ENCODE measurements at places on chromosomes 1 and 21.

DNA sequence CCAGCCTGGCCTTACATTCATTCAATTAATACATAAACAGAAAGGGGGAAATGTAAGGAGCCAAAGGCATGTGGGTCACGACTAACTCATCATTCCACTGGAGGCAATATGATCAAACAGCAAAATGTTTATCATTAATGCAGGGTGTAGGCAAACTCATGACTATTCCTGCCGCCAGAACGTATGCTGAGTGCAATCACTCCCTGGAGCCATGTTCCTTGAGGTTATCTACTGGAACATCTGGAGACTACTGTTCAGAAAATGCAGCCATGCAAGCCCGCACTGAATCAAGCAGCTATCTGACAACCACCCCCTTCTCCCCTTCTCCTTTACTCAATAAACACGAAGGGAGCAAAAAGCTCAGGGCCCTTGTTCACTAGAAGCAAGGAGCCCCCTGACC is 267.6 kb downstream of the COL11A1 start:
- no peak for DNase-seq

DNA sequence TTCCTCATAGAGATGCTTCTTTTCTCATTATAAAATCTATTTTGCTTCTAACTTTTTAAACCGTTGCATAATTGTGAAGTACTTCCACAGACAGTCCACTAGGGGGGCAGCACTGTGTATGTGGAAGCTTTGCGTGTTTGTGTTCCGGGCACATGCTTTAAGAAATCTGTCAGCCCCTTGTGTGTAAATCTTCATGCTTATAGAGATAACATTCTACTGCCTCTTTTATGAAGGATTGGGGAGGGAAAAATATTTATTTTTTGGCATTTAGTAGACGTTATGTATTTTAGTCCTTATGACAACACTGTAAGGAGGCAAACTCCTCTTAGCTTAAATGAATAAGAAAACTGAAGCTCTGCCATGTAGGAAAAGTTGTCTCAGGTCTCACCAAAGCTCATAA is 157.3 kb upstream of the PTGFR start:
- DNase-seq, result peak; percentile 36

- peak; percentile 25 for DNase-seq
These were observed 83.9 kb downstream of the FASLG start for GRCh38 chr1:172742599-172743500.

DNA sequence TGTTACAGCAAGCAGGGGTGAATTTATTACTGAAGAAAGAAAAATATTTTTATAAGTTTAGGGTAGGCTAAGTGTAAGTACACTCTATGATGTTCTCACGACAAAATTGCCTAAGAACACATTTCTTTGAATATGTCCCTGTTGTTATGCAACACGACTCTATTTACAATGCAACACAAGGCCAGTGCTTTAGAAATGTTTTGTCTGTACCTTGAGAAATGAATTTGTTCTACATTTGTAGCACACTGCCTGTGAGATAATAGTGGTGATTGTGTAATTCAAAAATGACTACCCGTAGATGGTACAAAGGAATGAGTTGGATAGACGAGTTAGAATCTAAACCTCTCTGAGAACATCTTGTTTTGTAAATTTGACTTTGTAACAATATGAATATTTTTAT is 63.7 kb upstream of the IGSF5 start:
- no peak for DNase-seq

DNA sequence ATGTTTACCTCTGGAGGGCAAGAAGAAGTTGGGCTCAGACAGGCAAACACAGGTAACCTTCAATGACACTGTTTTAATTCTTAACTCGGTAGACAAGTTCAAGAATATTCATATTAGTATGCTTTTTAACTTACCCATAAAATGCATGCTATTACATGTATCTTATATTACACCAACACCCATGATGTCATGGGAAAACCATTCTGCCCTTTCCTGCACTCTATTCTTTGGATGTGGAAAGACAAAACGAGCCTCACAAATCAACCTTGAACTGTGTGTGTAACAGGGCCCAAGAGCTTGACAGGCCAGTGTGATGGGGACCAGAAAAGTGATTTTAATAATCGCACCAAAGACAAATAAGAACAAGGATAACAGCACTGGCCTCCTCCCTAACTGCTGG is 22.6 kb upstream of the RAP1GAP start:
- no peak for DNase-seq

GRCh38 chr1:213443415-213443814 is 392.4 kb downstream of the RPS6KC1 start:
- DNase-seq, result no peak

DNA sequence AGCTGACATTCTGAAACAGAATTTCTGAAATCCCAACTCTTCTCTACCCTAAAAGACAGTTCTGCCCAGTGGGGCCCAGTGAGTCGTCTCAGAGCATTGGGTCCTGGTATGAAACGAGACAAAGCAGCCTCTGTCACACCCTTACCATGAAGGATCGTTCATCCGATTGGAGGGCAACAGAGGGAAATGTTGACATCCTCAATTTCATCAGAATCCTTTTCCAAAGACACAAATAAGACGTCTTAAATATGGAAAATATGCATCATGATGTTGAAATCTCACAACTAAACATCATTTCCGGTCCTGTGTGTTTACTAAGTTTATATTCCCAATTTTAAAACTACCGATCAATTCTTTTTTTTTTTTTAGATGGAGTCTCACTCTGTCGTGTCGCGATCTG is 112.1 kb upstream of the SLC45A1 start:
- no peak for DNase-seq

- DNase-seq, result no peak
These were observed 688.9 kb upstream of the ADGRL2 start for GRCh38 chr1:81111818-81112217.

- DNase-seq, result no peak
These were observed at the start of gene SGIP1 for GRCh38 chr1:66533804-66534740. TSS of gene SGIP1 (plus strand) at chr1:66534153. CDS start at chr1:66534359, 206 bp downstream.

DNA sequence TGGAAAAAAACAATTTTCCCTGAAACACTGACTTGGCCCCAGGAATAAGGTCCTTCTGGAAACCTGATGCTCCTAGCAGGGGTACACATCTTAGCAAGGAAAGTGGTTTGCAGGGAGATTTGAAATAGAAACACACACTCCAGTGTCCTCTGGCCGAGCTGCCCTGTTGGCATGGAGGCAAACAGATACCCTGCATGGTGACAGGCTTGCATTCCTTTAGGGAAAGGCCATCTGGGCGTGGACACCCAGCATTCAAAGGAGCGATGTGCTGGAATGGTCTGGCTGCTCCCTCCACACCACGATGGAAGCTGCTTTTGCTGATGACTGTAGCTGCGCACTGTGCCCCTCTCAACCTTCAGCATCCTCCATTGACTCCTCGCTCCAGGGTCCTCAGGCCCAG is 41.5 kb upstream of the BCAR3 start:
- peak; percentile 72 for DNase-seq

DNA sequence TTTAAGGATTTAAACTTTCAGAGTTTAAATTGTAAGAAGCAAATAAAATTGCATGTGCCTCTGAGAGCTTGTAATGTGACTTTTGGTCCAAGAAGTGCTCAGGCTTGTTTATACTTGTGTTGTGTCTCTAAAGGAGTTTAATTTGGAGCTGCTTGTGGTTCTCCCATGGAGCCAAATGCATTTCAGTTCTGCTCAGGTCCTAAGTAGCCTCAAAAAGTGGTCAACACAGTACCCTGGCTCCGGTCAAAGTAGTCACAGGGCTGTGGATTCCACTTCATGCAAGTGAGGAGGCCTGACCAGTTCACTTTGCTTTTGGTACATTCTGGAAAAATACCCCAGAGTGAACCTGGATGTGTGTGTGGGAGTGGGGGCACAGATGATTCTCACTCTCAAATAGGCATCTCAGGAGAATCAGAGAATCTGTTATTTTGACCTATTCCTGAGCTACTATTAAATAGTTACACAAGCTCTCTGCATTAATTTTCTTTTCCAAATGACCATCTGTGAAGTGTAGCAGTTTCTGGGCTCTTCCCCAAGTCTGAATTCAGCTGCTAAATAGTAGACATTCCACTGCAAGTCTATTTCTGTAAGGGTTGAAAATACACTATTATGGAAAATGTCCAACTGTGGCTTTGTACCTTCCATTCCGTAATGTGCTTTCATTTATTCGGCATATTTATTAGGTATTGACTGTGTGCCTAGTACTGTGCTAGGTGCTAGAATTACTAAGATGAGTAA is 31.7 kb upstream of the AGO1 start:
- no peak for DNase-seq

GRCh38 chr1:48738356-48738755 is 38.3 kb downstream of the BEND5 start:
- DNase-seq, result no peak

DNA sequence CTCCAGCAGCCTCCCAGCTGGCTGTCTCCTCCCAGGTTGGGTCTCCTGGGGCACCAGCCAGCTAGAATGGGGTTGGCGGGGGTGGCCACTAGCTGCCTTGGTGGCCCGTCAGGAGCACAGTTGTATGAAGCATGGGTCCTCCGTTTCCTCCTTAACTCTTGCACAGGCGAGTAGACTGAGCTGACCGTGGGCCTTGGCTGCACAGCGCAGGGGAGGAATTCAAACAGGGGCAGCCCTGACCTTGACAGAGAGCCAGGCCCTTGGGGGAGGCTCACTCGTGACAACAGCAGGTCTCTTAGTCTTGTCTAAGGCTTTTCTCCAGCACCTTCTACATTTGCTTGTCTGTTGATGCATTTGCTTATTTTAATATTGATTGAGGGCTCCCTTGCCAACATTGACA is 114.1 kb downstream of the PRDM2 start:
- no peak for DNase-seq

DNA sequence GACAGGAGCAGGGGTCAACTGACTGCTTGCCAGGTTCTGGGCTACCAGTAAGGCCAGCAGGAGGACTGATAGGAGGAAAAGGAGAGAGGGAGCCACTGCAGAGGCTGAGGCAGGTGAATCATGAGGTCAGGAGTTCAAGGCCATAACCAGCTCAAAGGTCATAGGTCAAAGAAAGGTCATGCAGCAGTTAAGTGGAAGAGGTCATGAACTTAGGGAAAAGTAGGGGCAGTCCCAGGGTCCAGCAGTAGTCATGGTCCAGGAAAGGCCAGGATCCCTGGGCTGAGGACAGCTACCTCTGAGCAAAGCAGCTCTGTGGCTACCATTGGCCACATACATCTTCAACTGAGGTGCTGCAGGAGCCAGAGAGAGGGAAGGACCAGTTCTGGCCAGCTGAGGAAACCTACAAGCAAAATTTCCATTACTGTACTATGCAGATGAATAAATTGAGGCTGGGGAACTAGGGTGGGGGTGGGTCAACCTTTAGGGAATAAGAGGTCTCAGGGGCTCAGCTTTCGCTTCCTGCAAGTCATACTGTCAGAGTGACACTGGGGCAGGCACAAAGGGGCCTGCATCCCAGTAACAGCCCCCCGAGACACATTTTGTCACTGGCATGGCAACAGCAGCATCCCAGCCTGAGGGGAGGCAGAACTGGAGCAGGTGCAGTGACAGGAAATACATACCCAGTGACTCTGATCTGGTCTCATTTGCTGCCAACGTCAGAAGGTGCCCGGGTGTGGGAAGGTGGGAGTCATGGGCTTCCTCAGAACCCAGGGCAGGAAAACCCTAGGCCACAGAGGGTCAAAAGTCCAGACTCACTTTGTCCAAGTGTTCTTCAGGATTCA is 5.2 kb upstream of the INPP5B start:
- DNase-seq, result no peak

- no peak for DNase-seq
These were observed at the start of gene IL23R for GRCh38 chr1:67166196-67166595. TSS of gene IL23R (plus strand) at chr1:67166454. CDS start at chr1:67168121, 1,667 bp downstream.

GRCh38 chr1:97738270-97738669 is 182.6 kb downstream of the DPYD start:
- no peak for DNase-seq

GRCh38 chr21:17461014-17461413 is 51.8 kb upstream of the CXADR start:
- DNase-seq, result peak; percentile 36

- no peak for DNase-seq
These were observed 48.5 kb downstream of the PDE9A start for GRCh38 chr21:42701706-42702456.

DNA sequence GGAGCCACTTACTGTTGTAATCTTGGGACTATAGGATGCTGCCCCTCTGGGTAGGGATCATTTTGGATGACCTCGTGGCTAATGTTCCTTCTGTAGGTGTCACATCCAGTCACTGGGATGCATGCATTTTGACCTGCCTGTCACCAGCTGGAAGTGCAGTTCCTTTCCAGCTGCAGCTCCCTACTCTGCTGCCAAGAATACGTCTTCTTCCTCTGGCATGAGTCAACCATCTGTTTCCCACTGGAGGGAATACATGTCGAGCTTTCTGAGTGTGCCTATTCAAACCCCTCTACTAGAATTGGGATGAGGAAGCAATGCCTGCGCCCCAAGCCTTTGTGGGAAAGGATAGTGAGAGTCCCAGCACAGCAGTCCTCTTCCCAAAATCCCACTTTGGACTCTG is 415.5 kb upstream of the ADAMTS5 start:
- no peak for DNase-seq

DNA sequence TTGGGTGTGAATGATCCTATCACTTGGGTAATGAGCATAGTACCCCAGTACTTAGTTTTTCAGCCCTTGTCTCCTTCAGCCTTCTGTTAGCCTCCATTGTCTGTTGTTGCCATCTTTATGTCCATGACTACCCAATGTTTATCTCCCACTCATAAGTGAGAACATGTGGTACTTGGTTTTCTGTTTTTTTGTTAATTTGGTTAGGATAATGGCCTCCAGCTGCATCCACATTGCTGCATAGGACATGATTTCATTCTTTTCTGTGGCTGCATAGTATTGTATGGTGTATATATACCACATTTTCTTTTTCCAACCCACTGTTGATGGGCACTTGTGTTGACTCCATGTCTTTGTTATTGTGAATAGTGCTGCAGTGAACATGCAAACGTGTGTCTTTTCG is 39.6 kb upstream of the GPR52 start:
- no peak for DNase-seq

DNA sequence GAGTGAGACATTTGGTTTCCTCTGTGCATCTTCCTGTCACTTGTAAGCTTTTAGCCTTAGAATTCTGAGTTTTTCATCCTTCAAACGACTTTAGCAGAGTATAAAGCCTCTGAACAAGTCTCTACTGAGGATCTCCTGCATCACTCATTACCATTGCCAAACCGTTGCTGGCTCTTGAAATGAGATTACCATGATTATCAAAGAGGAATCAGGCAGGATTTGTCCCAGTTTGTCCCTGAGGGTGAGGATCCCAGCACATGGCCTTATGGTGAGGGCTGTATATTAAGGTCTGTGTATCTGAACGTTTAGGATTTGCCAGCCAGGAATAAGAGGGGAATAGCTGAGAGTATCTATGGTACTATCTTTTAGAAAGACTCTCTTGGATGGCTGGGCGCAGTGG is 169.5 kb upstream of the L1TD1 start:
- no peak for DNase-seq

- peak; percentile 98 for DNase-seq
These were observed 10.8 kb upstream of the TIAM1 start for GRCh38 chr21:31354604-31355443.

DNA sequence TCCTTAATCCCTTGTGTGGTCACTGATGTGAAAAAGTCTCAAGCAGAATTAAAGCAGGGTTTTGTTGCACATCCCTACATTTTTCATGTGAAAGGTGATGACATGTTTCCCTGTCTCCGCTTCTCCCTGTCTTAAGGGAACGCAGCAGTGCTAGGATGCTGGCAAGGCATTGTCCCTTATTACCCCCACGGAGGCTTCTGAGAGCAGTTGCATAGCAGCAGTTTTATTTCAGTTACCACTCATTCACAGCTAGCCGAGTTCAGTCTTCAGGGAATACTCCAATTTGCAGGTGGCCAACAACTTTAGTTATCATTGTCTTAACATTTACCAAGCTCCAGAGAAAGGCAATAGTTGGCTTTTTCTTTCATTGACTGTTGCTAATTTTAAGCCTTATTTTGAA is 89.1 kb downstream of the CLEC20A start:
- no peak for DNase-seq

Measured in Daoy (cell line).